ENCODE measurements at places on chromosomes 3 and 15.

DNA sequence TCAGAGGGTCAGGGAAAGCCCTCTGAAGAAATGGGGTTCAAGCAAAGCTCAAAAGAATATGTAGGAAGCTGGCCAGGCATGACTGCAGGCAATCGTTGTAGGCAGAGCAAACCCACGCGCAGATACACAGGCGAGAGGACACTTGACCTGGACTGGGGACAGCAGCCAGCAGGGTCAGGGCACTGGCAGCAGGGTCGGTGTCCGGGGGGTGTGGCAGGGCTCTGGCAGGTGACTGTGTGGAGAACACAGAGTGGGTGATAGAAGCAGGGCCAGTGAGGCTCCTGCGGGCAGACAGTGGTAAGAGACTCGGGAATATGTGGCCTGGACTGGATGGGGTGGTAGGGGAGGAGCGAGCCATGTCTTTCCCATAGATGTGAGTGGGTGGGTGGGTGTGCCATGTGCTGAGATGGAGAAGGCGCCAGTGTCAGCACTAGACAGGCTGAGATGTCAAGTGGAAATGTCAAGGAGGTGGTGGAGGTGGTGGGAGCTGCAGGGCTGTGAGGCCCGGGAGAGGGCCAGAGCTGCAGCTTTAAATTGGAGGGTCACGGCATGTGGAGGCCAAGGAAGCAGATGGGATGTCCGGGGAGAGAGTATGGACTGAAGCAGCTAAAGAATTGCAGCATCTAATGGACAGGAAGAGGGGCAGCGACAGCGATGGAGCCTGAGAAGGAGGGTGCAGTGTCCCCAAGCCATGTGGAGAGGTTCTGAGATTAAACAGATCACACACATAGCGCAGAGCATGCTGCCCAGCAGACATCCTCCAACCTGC, 13.4 kb downstream of the TMEM43 start:
- DNase-seq: no peak

DNA sequence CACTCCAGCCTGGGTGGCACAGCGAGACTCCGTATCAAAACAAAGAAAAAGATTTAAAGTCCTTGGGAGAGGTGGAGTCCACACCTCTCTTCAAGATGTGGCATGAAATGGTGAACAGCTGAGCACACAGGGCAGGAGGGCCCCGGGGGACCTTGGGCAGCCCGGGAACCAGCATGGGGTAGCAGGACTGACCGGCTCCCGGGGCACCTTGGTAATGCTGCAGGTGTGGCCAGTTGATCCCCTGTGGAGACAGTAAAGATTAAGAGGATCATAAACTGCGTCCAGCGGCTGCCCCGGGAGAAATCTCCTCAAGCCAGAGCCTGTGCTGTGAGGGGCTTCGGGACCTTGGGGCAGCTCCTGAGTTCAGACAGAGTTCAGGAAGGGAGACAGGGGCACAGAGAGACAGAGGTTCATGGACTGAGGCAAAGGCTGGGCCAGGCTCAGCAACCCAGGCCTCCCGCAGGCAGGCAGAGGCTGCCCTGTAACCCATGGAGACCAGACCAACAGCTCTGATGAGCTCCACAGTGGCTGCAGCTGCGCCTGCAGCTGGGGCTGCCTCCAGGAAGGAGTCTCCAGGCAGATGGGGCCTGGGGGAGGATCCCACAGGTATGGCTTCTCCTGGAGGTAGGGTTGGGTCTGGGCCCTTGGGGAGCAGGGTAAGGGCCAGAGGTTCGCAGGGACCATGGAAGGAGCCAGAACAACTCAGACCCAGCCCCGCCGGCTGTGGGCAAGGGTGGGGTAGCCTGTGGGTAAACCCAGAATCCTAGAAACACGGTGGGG, at the start of gene NR2E3:
TSS of gene NR2E3 (plus strand) at position 299 of the 780 bp plus-strand sequence. CDS start at position 489, 190 bp downstream.
- DNase-seq: no peak

DNA sequence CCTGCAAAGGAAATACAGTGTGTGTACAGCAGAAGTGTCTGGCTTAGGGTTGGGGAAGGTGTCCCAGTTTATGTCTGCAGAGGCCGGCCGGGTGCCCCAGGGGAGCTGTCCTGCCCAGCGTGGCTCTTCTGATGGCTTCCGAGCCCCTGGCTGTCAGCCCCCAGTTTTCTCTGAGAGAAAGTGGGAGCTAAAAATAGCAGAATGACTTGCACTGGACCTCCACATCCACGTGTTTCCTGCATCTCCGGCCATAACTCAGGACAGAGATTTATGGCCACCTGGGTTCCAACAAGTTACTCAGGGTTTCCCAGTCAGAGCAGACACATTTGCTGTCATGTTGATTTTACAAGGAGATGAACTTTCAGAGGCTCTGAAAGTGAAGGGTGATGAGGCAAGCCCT, 192.0 kb downstream of the ATP10A start:
- no peak for DNase-seq

GRCh38 chr3:129304962-129305222, 26.2 kb downstream of the HMCES start:
- DNase-seq: no peak

DNA sequence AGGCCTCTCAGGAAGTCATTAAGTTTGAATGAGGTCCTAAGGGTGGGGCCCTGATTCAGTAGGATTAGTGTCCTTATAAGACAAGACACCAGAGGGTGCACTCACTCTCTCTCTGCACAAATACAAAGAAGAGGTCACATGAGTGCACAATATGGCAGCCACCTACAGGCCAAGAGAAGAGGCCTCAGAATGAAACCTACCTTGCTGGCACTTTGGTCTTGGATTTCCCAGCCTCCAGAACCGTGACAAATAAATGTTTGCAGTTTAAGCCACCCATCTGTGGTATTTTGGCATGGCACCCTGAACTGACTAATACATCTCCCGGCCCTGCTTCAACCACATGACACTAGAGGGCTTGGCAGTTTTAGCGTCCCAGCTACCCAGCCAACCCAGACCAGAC, 73.9 kb upstream of the CHRNB4 start:
- DNase-seq: peak; percentile 23

GRCh38 chr3:180252683-180253082, 215.9 kb upstream of the PEX5L start:
- no peak for DNase-seq

- DNase-seq: no peak
These were observed 41.7 kb downstream of the FEM1B start for GRCh38 chr15:68318931-68319909.

GRCh38 chr3:184765047-184765729, 46.8 kb upstream of the VPS8 start:
- DNase-seq: no peak

GRCh38 chr3:11810276-11810675, 36.4 kb downstream of the TAMM41 start:
- DNase-seq: no peak

DNA sequence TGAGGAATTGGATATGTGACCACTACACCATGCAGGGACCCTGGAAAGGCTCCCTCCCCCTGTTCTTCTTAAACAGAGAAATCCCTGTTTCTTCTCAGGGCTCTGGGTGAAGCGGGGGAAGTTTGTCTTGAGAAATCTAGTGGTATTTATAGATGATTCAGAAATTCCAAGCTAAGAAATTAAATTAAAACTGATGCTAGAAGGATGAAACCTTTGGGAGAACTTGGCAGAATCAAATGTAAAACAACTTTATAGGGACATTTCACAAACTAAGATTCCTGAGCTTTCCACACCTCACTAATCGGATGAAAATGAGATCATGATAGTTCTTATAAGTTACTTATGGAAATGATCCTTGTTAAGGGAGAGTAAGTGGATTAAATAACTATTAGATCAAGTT, 54.2 kb downstream of the FBXL2 start:
- DNase-seq: no peak

- DNase-seq: no peak
These were observed 1068.6 kb upstream of the CADM2 start for GRCh38 chr3:83890039-83890762.

GRCh38 chr15:51121118-51121517, 26.4 kb upstream of the TNFAIP8L3 start:
- no peak for DNase-seq

DNA sequence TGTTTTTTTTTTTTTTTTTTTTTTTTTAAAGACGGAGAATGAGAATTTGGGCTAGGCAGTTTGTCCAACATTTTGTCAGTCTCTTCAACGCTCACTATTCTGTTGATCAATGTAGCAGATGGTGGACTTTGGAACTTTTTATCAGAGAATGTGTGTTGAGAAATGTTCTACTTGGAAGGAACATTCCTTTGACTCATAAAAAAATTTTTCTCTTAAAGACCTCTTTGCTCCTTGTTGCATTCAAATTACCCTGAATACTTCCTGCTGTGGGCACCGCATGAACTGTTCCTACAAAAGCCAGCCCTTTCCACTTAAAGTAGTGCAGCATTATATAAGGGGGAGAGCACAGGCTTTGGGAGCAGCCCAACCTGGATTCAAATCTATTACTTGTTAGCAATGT, 182.9 kb downstream of the AKAP13 start:
- peak; percentile 67 for DNase-seq

- peak; percentile 74 for DNase-seq
These were observed 24.1 kb upstream of the MRPL3 start for GRCh38 chr3:131526801-131527347.

DNA sequence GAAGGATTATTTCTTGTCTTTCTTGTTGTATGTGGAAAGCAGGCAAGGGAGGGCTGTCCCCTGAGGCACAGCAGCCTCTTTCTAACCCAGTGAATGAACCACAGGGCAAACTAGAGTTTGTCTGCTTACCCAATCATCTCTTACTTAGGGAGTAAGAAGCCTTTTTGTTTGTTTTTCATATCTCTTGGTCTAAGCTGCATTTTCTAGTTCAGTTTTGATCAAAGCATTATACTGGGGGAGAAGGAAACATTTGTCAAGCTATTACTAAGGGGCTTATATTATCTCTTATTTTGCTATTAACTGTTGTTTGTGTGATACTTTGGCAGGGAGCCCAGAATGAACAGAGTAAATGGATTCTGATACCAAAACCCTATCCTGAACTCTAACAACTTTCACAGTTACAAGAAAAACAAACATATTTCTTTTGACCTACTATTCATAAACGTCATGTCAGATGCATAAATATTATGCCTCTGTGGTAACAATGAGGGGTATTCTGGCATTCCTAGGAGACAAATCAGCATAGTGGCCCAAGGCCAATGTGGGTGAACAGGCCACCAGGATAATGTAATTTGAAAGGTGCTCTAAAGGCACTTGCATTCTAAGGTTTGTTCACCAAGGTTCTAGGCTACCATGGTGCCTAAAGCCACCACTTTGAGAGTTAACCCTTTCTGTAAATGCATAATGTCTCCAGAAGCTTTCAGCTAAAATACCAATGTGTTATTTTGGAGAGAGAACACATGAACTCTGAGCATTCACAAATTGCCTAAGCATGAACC, 271.6 kb upstream of the ZPLD1 start:
- peak; percentile 60 for DNase-seq

DNA sequence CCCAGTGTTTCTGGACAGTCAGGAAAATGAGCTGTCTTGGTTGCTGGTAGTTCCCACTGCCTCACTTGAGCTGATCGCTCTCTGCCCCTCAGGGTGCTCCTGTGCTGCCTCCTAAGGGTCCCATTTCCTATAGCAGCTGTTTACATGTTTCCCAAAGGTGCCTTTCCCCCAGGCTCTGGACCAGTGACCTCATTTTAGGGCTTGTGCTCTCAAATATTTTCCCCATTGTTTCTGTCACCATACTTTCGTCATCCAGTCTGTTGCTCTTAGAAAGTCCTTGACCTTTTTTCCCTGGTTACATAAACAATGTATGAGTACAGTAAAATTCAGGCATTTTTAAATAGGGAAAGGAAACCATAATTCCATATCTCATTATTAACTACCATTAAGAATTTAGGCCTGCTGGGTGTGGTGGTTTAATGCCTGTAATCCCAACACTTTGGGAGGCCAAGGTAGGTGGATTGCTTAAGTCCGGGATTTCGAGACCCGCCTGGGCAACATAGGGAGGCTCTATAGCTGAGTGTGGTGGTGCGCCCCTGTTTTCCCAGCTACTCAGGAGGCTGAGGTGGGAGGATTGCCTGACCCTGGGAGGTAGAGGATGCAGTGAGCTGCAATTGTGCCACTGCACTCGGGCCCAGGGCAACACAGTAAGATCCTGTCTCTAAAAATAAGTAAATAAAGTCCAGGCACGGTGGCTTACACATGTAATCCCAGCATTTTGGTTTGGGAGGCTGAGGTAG, 11.7 kb downstream of the RAD54L2 start:
- no peak for DNase-seq
